ENCODE measurements at places on chromosomes 7 and 10.

GRCh38 chr10:71575451-71575850 is 144.1 kb downstream of the C10orf105 start:
- H3K4me1 ChIP-seq = peaks cover 6% of the 10 kb centered on the region
- H3K27me3 ChIP-seq = 0 out of 2 replicates have a peak, but pooled peaks cover 6% of the 10 kb centered on the region
- H3K4me3 ChIP-seq = no peak overlapping the region
- no peaks in the 10 kb centered on the region for H3K36me3 ChIP-seq

- no peaks in the 10 kb centered on the region for H3K27me3 ChIP-seq
- H3K4me3 ChIP-seq = peak within 1 kb of the TSS; percentile 85
- no peaks in the 10 kb centered on the region for H3K36me3 ChIP-seq
- H3K4me1 ChIP-seq = no peaks in the 10 kb centered on the region
- DNase-seq = peak; percentile 82
- peak within 1 kb of the TSS; percentile 80 for H3K27ac ChIP-seq
Observed at GRCh38 chr10:51074238-51075028, at the start of gene PRKG1. Gene PRKG1, plus strand, starts transcription at chr10:51074487.

- DNase-seq = no peak
- no peaks in the 10 kb centered on the region for H3K4me1 ChIP-seq
- H3K27me3 ChIP-seq = no peaks in the 10 kb centered on the region
- H3K36me3 ChIP-seq = no peaks in the 10 kb centered on the region
Observed at GRCh38 chr10:78218798-78219490, 185.3 kb downstream of the RPS24 start.

GRCh38 chr7:104486931-104487330 is 158.5 kb downstream of the LHFPL3 start:
- no peaks in the 10 kb centered on the region for H3K36me3 ChIP-seq
- H3K27ac ChIP-seq = no peak overlapping the region
- 0 out of 2 replicates have a peak, but pooled peaks cover 6% of the 10 kb centered on the region for H3K27me3 ChIP-seq
- peaks cover 3% of the 10 kb centered on the region for H3K4me1 ChIP-seq
- H3K4me3 ChIP-seq = no peak overlapping the region
- no peak for DNase-seq

GRCh38 chr7:123580406-123581161 is 21.0 kb upstream of the ASB15 start:
- H3K36me3 ChIP-seq = no peaks in the 10 kb centered on the region
- H3K27ac ChIP-seq = no peak overlapping the region
- H3K27me3 ChIP-seq = peaks cover 13% of the 10 kb centered on the region

DNA sequence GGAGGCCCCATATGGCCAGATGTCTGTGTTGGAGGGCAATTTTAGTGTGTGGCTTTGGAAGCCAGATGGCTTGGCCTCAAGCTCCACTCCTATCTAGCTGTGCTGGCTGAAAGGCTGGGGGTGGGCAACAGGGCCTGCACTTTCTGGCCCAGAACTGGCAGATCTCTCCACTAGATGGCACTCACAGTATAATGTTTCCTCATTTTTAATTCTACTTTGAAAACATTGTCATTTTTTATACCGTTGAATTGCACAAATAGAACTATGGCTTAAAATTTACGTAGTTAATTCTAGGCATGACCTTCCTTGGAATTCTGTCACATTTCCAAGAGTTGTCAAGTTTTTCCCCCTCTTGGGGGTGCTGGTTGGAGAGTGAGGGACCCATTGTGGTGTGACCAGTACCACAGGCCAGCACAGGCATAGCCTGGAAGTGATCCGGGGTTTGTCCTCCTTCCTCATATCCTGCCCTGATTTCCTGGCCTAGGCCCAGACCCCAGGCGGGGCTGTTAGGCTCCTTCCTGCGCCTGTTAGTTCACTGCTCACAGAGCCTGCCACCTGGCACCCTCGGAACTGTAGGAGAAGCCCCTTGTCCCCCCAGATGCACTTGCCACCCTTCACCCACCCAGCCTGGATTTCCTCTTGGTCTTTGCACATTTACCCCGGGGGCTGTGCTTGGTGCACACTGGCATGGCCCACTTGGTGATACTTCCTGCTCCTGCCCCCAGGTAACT is 52.8 kb downstream of the ARHGAP22 start:
- no peaks in the 10 kb centered on the region for H3K27me3 ChIP-seq
- peak overlapping the region; percentile 74 for H3K27ac ChIP-seq
- peak; percentile 87 for DNase-seq
- no peaks in the 10 kb centered on the region for H3K4me1 ChIP-seq

- peaks cover 2% of the 10 kb centered on the region for H3K4me1 ChIP-seq
- H3K4me3 ChIP-seq = no peak overlapping the region
- no peaks in the 10 kb centered on the region for H3K36me3 ChIP-seq
- no peaks in the 10 kb centered on the region for H3K27me3 ChIP-seq
Observed at GRCh38 chr10:29435809-29436501, 147.1 kb downstream of the LYZL1 start.

DNA sequence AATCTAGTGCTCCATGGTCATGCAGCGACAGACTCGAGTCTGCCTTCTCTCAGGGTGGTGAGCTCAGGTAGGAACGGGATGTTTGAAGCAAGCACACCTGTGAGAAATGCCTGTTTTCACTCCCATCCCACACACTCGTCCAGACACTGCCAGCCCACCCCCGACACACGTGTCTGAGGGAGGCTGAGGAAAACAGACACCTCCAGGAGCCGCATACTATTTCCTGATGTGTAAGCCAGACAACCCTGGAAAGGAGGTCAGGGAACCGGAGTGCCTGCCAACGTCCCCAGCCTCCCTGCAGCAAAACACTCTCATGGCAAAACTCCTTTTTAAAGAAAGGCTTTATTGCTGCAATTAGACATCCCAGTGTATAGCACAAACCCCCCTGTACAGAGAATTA is 80.2 kb downstream of the ALOX5 start:
- no peaks in the 10 kb centered on the region for H3K27me3 ChIP-seq
- H3K27ac ChIP-seq = no peak overlapping the region
- no peak overlapping the region for H3K4me3 ChIP-seq
- H3K4me1 ChIP-seq = no peaks in the 10 kb centered on the region

DNA sequence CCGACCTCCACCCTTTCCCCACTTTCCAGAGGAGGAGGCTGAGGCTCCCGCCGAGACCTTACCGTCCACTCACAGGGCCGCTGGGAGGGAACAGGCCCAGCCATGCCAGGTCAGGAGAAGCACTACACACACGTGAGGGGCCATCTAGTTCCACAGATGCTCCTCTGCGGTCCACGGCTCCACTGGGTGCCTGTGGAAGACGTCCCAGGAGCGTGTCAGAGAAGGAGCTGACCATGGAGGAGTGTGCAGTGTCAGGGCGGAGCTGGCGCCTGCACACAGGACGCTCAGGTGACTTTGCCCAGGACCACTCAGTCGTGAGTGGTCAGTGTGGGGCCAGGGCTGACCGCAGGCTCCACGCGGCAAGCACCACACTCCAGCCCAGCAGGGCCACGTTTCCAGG is 8.0 kb upstream of the SHH start:
- no peak overlapping the region for H3K4me3 ChIP-seq
- H3K36me3 ChIP-seq = no peaks in the 10 kb centered on the region
- no peak overlapping the region for H3K27ac ChIP-seq
- DNase-seq = no peak

DNA sequence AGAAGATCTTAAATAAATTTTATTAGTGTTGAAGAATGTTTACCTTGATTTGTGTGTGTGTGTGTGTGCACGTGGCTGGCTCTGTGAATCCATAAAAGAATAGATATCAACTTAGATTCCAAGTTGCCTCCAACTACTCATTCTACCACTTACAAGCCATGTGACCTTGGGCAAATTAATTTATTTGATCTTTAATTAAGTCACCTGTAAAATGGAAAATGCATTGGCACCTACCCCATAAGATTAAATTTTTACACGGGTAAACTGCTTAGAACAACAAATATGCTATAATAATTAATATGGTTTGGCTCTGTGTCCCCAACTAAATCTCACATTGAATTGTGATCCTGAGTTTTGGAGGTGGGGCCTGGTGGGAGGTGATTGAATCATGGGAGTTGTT is 604.9 kb upstream of the NRG3 start:
- H3K4me3 ChIP-seq = no peak overlapping the region
- H3K27me3 ChIP-seq = no peaks in the 10 kb centered on the region
- no peaks in the 10 kb centered on the region for H3K36me3 ChIP-seq
- H3K27ac ChIP-seq = no peak overlapping the region
- no peaks in the 10 kb centered on the region for H3K4me1 ChIP-seq

GRCh38 chr7:137850972-137851945 is 4.5 kb upstream of the DGKI start:
- H3K27ac ChIP-seq = no peak overlapping the region
- no peaks in the 10 kb centered on the region for H3K27me3 ChIP-seq
- no peak overlapping the region for H3K4me3 ChIP-seq
- H3K4me1 ChIP-seq = peaks cover 14% of the 10 kb centered on the region

GRCh38 chr7:108348913-108349312 is 107.3 kb downstream of the NRCAM start:
- H3K27me3 ChIP-seq = no peaks in the 10 kb centered on the region
- no peak overlapping the region for H3K27ac ChIP-seq
- no peak overlapping the region for H3K4me3 ChIP-seq
- no peaks in the 10 kb centered on the region for H3K4me1 ChIP-seq
- H3K36me3 ChIP-seq = no peaks in the 10 kb centered on the region
- no peak for DNase-seq

- H3K27ac ChIP-seq = no peak overlapping the region
- no peaks in the 10 kb centered on the region for H3K27me3 ChIP-seq
- H3K36me3 ChIP-seq = no peaks in the 10 kb centered on the region
- H3K4me1 ChIP-seq = peaks cover 7% of the 10 kb centered on the region
- no peak overlapping the region for H3K4me3 ChIP-seq
Observed at GRCh38 chr10:89032141-89032891, 41.7 kb downstream of the FAS start.

GRCh38 chr10:11560076-11560709 is 51.3 kb downstream of the USP6NL start:
- H3K36me3 ChIP-seq = peaks cover 2% of the 10 kb centered on the region
- H3K27ac ChIP-seq = no peak overlapping the region
- no peaks in the 10 kb centered on the region for H3K4me1 ChIP-seq

GRCh38 chr10:71804077-71804476 is 30.8 kb upstream of the VSIR start:
- no peaks in the 10 kb centered on the region for H3K27me3 ChIP-seq
- H3K4me1 ChIP-seq = no peaks in the 10 kb centered on the region
- no peak overlapping the region for H3K4me3 ChIP-seq

DNA sequence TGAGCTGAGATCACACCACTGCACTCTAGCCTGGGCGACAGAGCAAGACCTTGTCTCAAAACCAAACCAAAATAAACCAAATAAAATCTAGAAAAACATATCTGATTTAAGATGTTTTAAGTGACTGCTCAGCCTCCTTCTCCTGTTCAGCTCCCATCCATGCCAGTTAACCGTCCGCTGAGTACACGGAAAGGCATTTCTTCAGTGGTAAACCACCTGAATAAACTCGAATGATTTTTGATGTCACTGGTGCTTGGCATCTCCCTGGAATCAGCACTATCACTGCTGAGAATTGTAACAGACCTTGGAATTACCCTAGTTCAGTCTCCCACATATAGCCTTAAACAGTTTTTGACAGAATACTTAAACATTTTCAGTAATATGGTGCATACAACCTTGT is 24.1 kb upstream of the NRCAM start:
- no peak overlapping the region for H3K27ac ChIP-seq
- H3K4me3 ChIP-seq = no peak overlapping the region
- DNase-seq = no peak

DNA sequence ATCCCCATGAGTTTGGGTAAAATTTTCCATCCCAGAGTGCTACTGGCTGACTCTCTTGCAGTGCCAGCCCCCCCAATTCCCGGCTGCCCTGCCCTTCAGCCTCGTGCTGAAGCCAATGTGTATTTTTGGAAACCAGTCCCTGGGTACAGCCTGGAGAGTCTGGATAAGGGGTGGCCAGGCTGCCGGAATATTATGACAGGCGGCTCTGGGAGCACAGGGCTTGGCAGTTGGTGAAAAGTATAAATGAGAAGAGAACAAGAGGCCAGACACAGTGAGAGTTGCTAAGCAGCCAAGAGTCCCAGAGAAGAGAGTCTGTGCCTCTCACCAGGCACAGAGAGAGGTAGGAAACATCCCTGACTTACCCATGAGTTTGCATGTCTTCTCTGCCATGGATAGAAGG is 53.6 kb downstream of the TMEM130 start:
- DNase-seq = no peak
- H3K4me1 ChIP-seq = no peaks in the 10 kb centered on the region
- no peak overlapping the region for H3K27ac ChIP-seq
- no peak overlapping the region for H3K4me3 ChIP-seq

- H3K27me3 ChIP-seq = no peaks in the 10 kb centered on the region
- peaks cover 3% of the 10 kb centered on the region for H3K4me1 ChIP-seq
- DNase-seq = no peak
- H3K4me3 ChIP-seq = no peak overlapping the region
Observed at GRCh38 chr10:67852761-67853160, 14.8 kb upstream of the DNAJC12 start.

GRCh38 chr7:135905355-135905754 is 71.8 kb downstream of the MTPN start:
- H3K36me3 ChIP-seq = no peaks in the 10 kb centered on the region
- H3K27ac ChIP-seq = no peak overlapping the region
- no peak overlapping the region for H3K4me3 ChIP-seq
- H3K4me1 ChIP-seq = no peaks in the 10 kb centered on the region
- no peaks in the 10 kb centered on the region for H3K27me3 ChIP-seq
- DNase-seq = no peak

GRCh38 chr10:102537367-102537766 is 33.6 kb downstream of the SUFU start:
- no peaks in the 10 kb centered on the region for H3K4me1 ChIP-seq
- no peak overlapping the region for H3K4me3 ChIP-seq
- peaks cover 8% of the 10 kb centered on the region for H3K36me3 ChIP-seq

DNA sequence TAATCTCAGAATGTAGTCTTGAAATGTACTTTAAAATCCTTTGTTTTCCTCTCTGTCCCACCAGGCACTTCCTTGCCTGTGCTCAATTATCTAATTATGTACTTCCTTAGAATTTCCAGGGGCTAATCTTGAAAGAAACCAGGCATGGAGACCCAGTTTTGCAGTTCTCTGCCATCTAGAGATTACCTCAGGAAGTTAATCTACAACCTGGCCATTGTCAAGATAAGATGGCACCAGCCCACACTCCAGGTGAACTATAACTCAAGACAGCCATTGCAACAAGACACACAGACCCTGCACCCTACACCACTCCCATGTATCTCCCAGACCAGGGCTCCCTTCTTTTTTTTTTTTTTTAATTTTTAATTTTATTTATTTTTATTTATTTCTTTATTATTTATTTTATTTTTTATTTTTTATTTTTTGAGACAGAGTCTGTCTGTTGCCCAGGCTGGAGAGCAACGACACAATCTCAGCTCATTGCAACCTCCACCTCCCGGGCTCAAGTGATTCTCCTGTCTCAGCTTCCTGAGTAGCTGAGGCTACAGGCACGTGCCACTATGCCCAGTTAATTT is 85.9 kb upstream of the TRIM24 start:
- no peak overlapping the region for H3K4me3 ChIP-seq
- no peak overlapping the region for H3K27ac ChIP-seq
- peak; percentile 32 for DNase-seq
- H3K4me1 ChIP-seq = no peaks in the 10 kb centered on the region
- no peaks in the 10 kb centered on the region for H3K27me3 ChIP-seq
- H3K36me3 ChIP-seq = no peaks in the 10 kb centered on the region

- H3K27me3 ChIP-seq = no peaks in the 10 kb centered on the region
- H3K36me3 ChIP-seq = peaks cover 78% of the 10 kb centered on the region
- H3K4me1 ChIP-seq = no peaks in the 10 kb centered on the region
- H3K4me3 ChIP-seq = no peak overlapping the region
Observed at GRCh38 chr7:5218564-5219360, 28.7 kb downstream of the WIPI2 start.

GRCh38 chr7:134992626-134993179 is 6.4 kb downstream of the AGBL3 start:
- H3K27me3 ChIP-seq = no peaks in the 10 kb centered on the region
- H3K4me1 ChIP-seq = peaks cover 16% of the 10 kb centered on the region
- H3K4me3 ChIP-seq = no peak overlapping the region
- H3K27ac ChIP-seq = no peak overlapping the region
- peaks cover 59% of the 10 kb centered on the region for H3K36me3 ChIP-seq

- DNase-seq = peak; percentile 68
- no peaks in the 10 kb centered on the region for H3K36me3 ChIP-seq
- H3K27ac ChIP-seq = no peak overlapping the region
Observed at GRCh38 chr10:69486922-69487730, 35.9 kb downstream of the TSPAN15 start.

Data from SK-N-SH (cell line).